ENCODE measurements at places on chromosomes 11 and 22.
A peak's percentile ranks its signal among the peaks of the same experiment; 100 is the strongest.

GRCh38 chr11:134943544-134943943 is 531.5 kb upstream of the B3GAT1 start:
- DNase-seq: no peak

- peak; percentile 69 for DNase-seq
These were observed 2.8 kb upstream of the CRACR2B start for GRCh38 chr11:824942-825341.

DNA sequence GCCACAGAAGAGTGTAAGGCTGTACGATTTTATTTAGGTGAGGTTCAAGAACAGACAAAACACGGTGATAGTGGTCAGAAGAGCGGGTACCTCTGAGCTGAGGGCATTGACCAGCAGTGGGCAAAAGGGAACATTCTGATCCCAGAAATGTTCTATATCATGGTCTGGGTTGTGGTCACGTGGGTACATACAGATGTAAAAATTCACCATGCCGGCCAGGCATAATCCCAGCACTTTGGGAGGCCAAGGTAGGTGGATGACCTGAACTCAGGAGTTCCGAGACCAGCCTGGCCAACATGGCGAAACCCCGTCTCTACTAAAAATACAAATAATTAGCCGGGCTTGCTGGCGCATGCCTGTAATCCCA is 31.1 kb upstream of the GCAT start:
- DNase-seq: no peak

DNA sequence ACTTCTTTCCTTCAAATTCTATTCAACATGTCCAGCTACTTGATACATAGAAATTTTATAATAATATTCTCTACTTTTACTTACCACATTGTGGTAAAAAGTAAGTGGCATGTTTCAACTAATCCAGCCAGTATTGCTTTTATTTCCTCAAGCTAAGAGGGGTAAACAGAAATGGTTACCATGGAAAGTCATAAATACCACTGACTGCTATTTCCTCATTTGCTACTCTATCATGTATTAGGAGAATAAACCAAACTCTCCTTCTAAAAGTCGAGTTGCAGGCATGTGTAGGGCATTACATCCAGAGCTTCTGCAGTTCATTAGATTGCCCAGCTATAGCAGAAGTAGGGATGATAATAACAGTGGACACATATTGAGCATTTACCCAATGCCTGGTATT is 208.4 kb downstream of the MAML2 start:
- no peak for DNase-seq

GRCh38 chr22:20750461-20751184 is 23.3 kb upstream of the SERPIND1 start:
- DNase-seq: no peak

- no peak for DNase-seq
These were observed 15.9 kb upstream of the CDC42EP2 start for GRCh38 chr11:65298655-65299179.

DNA sequence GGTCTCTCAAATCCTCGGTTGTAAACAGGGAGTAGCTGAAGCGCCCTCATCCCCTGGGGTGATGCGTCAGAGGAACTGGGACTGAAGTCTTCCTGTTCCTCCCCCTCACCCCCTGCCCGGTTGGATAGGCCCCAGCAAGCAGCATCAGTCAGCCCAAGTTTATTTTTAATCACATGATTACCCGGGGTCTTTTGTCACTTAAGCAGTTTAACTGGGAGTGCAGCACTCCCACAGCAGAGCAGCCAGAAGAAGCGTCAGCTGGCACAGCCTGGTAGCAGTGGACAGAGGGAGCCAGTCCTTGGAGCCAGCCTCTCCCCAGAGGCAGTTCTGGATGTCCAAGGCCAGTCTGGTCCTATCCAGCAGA is 342.1 kb downstream of the CTTN start:
- DNase-seq: no peak
